ENCODE measurements at places on chromosomes 12 and 14. TPM values are rescaled to one million over a fixed set of nuclear protein-coding genes. Genes with fewer than 3 reads are reported as not detected.

- H3K27me3 ChIP-seq, result no peaks in the 10 kb centered on the region
- H3K27ac ChIP-seq, result peak overlapping the region; percentile 87
- DNase-seq, result peak; percentile 55
- H3K4me3 ChIP-seq, result peak overlapping the region; percentile 13
- H3K36me3 ChIP-seq, result no peaks in the 10 kb centered on the region
These were observed 44.8 kb downstream of the WDR20 start for GRCh38 chr14:102184316-102185035.

GRCh38 chr14:99604766-99605298, 825 bp upstream of the CCDC85C start:
- no peaks in the 10 kb centered on the region for H3K36me3 ChIP-seq
- DNase-seq, result peak; percentile 38
- H3K27ac ChIP-seq, result peak overlapping the region; percentile 87
- H3K4me3 ChIP-seq, result peak overlapping the region; percentile 70

DNA sequence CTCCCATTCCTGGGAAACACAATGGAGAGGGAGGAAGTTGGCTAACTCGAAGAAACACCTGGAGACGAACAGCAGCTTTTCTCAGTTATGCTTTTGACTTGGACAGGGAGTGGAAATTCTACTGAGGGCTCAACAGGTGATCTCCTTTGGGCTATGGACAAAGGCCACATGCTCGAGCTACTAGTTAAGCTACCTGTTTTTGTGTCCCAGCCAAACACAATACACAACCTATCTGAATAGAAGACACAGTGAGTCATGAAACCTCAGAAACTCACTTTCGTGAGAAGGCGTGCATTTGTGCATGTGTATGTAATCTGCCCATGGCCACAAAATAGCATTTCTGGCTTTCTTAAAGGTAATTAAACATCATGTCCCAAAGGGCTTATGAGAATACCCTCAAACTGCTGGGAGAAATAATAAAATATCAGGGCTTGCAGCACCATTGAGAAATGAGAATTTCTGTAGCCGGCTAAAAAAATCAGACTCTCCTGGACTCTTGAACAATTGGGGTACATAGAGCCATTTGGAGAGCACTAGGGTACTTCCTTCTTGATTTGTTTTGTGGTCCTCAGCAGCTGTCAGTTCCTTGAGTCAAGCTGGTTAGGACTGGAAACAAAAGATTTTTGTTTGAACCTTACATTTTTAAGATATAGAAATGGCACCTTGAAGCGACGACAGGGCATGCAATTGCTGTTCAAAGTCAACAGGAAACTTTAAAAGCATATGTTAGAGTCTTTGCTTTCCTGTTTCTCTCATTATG, 85.5 kb upstream of the PTHLH start:
- no peak overlapping the region for H3K27ac ChIP-seq
- no peaks in the 10 kb centered on the region for H3K4me1 ChIP-seq
- peaks cover 5% of the 10 kb centered on the region for H3K27me3 ChIP-seq
- no peak overlapping the region for H3K4me3 ChIP-seq
- no peak for DNase-seq

DNA sequence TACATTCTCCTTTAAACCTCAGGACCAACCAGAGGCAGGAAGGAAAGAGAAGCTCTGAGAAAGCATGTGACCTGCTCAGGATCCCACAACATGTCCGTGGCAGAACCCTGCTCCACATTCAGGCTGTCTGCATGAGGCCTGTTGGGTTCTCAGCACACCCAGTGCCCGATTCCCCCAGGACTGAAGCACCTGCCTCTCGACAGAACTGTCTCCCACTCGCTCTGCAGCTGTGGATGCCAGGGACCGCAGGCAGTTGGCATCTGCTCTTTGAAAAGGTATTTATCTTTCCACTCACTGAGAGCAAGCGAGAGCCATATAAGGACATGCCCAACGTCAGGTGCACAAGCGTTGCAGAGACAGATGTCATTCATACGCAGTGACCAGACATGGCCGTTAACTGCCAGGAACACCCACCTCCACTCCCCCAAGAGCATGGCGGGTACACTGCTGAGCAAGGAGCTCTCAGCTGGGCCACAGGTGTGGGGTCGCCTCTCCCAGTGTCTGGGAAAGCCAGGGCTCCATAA, 18.9 kb downstream of the PITPNM2 start:
- peaks cover 2% of the 10 kb centered on the region for H3K36me3 ChIP-seq
- DNase-seq, result peak; percentile 71
- peak overlapping the region; percentile 52 for H3K4me3 ChIP-seq
- H3K27ac ChIP-seq, result peak overlapping the region; percentile 86
- no peaks in the 10 kb centered on the region for H3K27me3 ChIP-seq

DNA sequence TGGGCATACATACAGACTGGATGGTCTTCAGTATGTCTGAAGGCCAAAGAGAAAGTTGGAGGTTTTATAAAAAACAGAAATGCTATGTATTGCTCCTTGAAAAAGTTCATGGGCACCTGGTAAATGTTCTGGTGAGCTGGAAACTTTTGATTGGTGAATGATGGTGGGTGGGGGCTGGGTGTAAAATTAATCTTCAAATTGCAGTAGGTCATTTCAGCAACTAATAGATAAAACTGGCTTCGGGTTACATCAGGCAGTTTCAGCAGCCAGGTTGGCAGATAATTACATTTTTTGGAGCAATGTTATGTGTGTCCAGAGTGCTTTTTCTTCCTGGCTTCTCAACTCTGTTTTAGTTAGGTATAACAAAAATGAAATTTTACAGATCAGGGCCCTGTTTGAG, 35.3 kb downstream of the SDR9C7 start:
- H3K27ac ChIP-seq, result no peak overlapping the region
- H3K27me3 ChIP-seq, result no peaks in the 10 kb centered on the region
- H3K4me3 ChIP-seq, result no peak overlapping the region
- DNase-seq, result no peak

- peaks cover 10% of the 10 kb centered on the region for H3K4me1 ChIP-seq
- H3K27me3 ChIP-seq, result peaks cover 10% of the 10 kb centered on the region
- H3K4me3 ChIP-seq, result peak overlapping the region; percentile 47
- DNase-seq, result no peak
These were observed 1.0 kb downstream of the PPP1R36 start for GRCh38 chr14:64550621-64551333.

- no peak overlapping the region for H3K27ac ChIP-seq
- no peak for DNase-seq
- no peaks in the 10 kb centered on the region for H3K4me1 ChIP-seq
- H3K36me3 ChIP-seq, result no peaks in the 10 kb centered on the region
- H3K4me3 ChIP-seq, result no peak overlapping the region
These were observed 93.6 kb downstream of the SLC24A4 start for GRCh38 chr14:92416544-92416943.

DNA sequence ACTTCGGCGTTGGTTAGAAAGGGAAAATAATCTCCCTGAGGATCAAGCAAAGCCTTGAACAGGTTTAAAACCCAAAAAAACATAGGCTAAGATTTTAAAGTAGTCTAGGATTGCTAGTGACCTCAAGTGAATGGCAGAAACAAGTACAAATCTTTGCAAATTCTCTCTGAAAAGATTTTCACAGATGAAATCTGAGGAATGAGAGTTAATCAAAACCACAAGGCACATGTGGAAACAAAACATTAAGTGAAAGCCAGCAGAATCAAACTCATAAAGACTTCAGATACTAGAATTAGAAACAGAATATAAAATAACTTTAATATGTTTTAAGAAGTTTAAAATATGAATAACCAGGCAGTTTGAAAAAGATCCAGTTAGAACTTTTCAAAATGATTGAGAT, 52.2 kb upstream of the CFL2 start:
- H3K36me3 ChIP-seq, result peaks cover 21% of the 10 kb centered on the region
- H3K4me1 ChIP-seq, result peaks cover 2% of the 10 kb centered on the region
- no peak overlapping the region for H3K27ac ChIP-seq
- no peak overlapping the region for H3K4me3 ChIP-seq

DNA sequence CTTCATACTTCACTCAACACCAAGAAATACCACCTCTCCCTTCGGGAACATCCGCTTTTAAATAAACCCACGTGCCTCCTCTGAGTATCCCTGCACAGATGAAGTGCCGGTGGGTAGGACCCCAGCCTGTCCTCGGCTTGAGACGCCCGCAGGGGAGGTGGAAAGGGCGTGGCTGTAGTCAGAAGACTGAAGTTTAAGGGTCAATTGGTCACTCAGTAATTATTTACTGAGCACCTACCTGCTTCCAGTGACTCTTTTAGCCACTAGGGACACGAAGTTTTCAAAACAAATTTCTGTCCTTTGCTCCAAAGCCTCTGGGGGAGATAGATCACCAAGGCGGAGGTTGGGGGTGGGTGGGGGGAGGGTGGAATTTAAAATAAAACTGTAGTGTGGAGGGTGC, 309.4 kb downstream of the VRK1 start:
- peaks cover 4% of the 10 kb centered on the region for H3K4me1 ChIP-seq
- no peak for DNase-seq
- H3K27ac ChIP-seq, result no peak overlapping the region

DNA sequence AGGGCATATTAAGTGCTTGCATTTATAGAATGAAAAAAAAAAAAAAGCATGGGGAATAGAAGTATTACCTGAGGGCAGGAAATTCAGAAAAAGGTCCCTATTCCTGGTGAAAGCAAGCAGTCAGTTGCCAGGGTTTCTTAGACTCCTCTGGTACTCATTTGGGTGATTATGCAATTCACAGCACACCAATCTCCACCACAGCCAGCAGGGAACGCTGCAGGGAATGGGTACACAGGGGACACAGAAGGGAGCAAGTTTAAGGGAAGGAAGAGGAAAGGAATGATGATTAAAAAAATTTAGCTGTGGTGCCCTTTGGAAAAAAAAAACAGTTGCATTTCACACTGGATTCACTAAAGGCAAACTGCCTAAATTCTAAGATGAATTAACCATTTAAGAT, 14.2 kb downstream of the BLTP3B start:
- H3K4me3 ChIP-seq, result no peak overlapping the region
- H3K27ac ChIP-seq, result peak overlapping the region; percentile 18
- no peaks in the 10 kb centered on the region for H3K27me3 ChIP-seq
- H3K4me1 ChIP-seq, result peaks cover 40% of the 10 kb centered on the region

- no peak for DNase-seq
- H3K36me3 ChIP-seq, result peaks cover 9% of the 10 kb centered on the region
- H3K4me3 ChIP-seq, result peak overlapping the region; percentile 82
- H3K27me3 ChIP-seq, result peaks cover 5% of the 10 kb centered on the region
These were observed 3.7 kb downstream of the USP44 start for GRCh38 chr12:95547522-95548055.

GRCh38 chr12:105783983-105784947, 354.5 kb downstream of the NUAK1 start:
- H3K4me1 ChIP-seq, result peaks cover 10% of the 10 kb centered on the region
- no peaks in the 10 kb centered on the region for H3K36me3 ChIP-seq
- peaks cover 6% of the 10 kb centered on the region for H3K27me3 ChIP-seq

- no peaks in the 10 kb centered on the region for H3K4me1 ChIP-seq
- peaks cover 5% of the 10 kb centered on the region for H3K27me3 ChIP-seq
- no peak overlapping the region for H3K4me3 ChIP-seq
- no peak overlapping the region for H3K27ac ChIP-seq
These were observed 56.3 kb downstream of the ASCL1 start for GRCh38 chr12:103013741-103014300.

DNA sequence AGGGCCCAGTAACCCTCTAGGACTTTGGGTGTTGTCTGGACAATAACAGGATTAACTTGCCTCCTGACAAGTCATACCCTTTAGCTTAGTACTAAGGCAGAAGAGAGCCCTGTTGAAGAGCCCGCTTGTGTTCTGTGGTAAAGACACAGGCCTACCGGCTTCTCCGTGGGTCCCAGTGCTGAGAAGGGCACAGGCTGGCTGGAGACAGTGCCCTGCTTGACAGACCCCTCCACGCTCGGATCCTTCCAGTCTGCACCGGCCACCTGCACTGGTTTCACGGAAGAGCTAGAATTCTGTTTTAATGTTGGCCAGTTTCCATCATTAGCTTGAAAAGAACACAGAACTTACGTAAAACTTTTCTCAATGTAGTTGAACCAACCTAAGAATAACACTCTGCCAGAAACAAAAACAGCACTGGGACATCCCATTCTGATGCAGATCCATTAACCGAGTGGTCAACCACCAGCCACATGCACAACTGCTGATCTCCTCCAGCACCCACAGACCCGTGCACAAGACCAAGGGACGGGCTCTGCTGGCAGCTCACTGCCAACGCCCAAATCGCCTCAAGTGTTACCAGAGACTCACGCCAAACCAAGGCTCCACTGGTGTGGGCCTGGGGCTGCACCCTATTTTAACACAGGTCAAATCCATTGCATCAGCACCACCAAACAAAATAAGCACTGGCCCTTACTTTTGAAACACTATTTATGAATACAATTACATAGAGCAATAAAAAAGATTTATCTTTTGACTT, 27.1 kb downstream of the ZFYVE21 start:
- no peak overlapping the region for H3K27ac ChIP-seq
- no peaks in the 10 kb centered on the region for H3K27me3 ChIP-seq
- DNase-seq, result no peak
- no peak overlapping the region for H3K4me3 ChIP-seq

DNA sequence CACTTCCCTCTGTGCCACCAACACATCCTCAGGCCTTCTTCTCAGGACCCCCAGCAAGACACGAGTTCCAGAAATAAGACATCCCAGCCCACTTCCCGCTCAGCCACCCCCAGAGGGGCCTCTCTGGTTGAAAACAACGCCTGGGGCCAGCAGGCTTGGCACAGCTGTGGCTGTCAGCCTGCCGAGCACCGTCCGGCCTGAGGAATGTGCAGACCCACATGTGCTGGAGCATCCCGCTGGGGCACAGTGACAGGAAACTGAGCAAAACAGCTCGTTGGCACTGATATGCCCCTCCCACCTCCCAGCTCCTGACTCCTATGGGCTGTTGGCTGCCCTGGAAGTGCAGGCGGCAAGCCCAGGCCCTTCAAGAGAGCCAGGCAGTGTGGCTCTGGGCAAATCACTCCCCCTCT, 1.4 kb downstream of the SYNE3 start:
- H3K27ac ChIP-seq, result peak overlapping the region; percentile 92
- H3K4me1 ChIP-seq, result peaks cover 70% of the 10 kb centered on the region
- peak; percentile 20 for DNase-seq

- H3K27ac ChIP-seq, result no peak overlapping the region
- no peaks in the 10 kb centered on the region for H3K36me3 ChIP-seq
- H3K4me3 ChIP-seq, result no peak overlapping the region
- no peak for DNase-seq
These were observed 36.8 kb upstream of the TUBA1A start for GRCh38 chr12:49225576-49226166.

GRCh38 chr12:19654650-19655376, 215.5 kb downstream of the AEBP2 start:
- no peaks in the 10 kb centered on the region for H3K36me3 ChIP-seq
- DNase-seq, result no peak
- no peak overlapping the region for H3K4me3 ChIP-seq
- peaks cover 6% of the 10 kb centered on the region for H3K4me1 ChIP-seq
- H3K27ac ChIP-seq, result no peak overlapping the region

GRCh38 chr14:77111021-77111420, 13.0 kb downstream of the CIPC start:
- H3K4me3 ChIP-seq, result no peak overlapping the region
- H3K27me3 ChIP-seq, result no peaks in the 10 kb centered on the region
- DNase-seq, result no peak
- peaks cover 21% of the 10 kb centered on the region for H3K36me3 ChIP-seq
- H3K27ac ChIP-seq, result no peak overlapping the region
- no peaks in the 10 kb centered on the region for H3K4me1 ChIP-seq

The HOXC12 gene
- not detected for total RNA-seq

The CAPS2 gene
- total RNA-seq, result 3.0 TPM

The TMEM132C gene
- total RNA-seq, result not detected

The PLD4 gene
- total RNA-seq, result not detected

The PMEL gene
- total RNA-seq, result 1.2 TPM

The YLPM1 gene
- 49.0 TPM for total RNA-seq

The ACADS gene
- total RNA-seq, result 18.1 TPM

The KRT82 gene
- total RNA-seq, result not detected

The LHX5 gene
- not detected for total RNA-seq

The IL23A gene
- 41.3 TPM for total RNA-seq

The MAGOHB gene
- total RNA-seq, result 85.6 TPM

The HSPA2 gene
- total RNA-seq, result 2.9 TPM

The TPPP2 gene
- total RNA-seq, result not detected
